ENCODE measurements at places on chromosomes 1 and 21.

DNA sequence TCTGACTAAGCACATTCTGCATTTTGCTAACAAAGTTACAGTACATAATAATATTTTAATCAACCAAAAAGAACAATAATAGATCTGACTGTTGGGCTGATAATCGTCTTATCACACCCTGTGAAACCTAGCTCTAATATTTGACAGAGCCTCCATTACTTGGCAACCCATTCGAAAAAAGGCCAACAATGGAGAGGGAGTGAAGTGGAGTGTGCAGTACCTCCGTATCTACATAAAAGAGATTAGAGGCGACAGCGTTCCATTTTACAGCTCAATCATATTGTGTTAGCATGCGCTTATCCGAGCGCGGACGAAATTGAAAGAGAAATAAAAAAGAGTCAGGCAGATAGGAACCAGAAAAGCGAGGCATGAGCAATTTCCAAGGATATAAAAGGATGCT is 137.3 kb upstream of the USH2A start:
- DNase-seq, result no peak

DNA sequence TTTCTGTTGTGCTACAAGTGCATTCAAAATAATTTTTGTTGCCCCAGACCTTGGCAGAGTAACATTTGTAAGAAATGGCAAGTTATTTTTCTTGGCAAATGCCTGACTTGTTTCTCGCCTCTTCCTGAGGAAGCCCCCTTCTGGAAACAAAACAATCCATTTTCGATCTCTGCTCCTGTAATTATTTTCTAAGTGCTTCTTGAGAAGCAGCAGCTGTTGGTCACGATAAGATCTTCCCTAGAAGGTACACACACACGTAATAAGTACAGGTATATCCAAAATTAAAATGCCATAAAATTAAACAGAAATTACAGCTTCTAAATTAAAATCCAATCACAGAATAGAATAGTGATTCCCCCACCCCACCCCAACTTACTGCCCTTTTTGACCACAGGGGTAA is 47.3 kb downstream of the LPGAT1 start:
- no peak for DNase-seq

DNA sequence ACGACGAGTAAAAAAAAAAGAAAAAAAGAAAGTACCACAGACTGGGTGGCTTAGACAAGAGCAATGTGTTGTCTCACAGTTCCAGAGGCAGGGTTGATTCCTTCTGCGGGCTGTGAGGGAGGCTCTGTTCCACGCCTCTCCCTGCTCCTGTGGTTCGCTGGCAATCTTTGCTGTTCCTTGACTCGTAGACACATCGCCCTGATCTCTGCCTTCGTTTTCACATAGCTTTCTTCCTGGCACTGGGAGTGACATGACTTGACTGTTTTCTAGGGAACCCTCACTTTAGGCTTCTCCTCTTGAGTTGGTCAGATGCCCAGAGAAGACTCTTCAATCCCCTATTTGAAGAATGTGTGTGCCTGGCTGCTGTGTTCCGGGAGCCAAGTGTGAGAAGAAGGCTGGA is 133.6 kb downstream of the TM2D1 start:
- no peak for DNase-seq

DNA sequence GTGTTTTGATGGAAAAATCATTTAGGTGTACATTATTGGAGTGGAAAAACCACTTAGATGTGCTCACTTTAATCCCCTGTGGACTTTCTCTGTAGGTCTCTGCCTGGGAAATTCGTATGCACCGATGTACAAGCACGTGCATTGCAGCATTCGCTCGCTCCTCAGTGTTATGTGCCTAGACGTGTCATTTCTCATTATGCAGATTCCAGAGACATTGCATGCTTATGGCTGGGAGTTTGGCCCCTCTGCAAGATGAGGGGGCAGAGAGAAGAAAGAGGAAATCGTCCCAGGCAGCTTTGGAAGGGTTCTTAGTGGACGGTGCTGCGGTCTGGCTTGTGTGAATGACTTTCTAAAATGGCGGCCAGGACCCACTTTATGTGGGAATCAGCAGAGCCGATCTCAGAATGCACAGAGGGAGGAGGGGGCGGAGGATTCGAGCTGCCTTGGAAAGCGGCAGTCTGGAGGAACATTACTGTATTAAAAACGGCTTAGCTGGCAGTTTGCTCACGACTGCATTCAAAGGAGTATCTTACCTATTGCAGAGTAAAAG is 2.3 kb downstream of the SPEN start:
- peak; percentile 66 for DNase-seq

- no peak for DNase-seq
Observed at GRCh38 chr1:168373869-168374268, 93.2 kb downstream of the TBX19 start.

DNA sequence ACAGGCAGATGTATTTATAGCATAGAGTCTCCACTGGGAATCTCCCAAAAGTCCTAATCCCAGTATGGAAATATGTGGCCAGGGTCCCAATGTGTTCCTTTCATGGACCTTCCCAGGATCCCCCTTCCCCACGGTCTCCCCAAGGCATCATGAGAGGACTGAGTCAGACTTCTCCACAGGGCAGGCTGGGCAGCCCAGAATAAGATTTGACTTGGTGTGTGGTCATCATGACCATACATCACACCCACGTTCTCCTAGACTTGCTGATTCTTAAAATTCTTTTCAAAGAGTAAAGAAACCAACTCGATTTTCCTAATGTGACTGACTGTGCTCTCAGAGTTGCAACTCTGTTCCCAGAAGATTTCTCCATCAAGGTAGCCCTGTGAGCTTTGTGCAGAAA is 93.9 kb upstream of the CD34 start:
- no peak for DNase-seq
